ENCODE measurements at places on chromosomes 1 and 21. TPM values are rescaled to one million over a fixed set of nuclear protein-coding genes. Genes with fewer than 3 reads are reported as not detected.

GRCh38 chr1:115989699-115990098 is 13.4 kb downstream of the SLC22A15 start:
- no peak for DNase-seq

The OR10J1 gene
- polyA plus RNA-seq: not detected

DNA sequence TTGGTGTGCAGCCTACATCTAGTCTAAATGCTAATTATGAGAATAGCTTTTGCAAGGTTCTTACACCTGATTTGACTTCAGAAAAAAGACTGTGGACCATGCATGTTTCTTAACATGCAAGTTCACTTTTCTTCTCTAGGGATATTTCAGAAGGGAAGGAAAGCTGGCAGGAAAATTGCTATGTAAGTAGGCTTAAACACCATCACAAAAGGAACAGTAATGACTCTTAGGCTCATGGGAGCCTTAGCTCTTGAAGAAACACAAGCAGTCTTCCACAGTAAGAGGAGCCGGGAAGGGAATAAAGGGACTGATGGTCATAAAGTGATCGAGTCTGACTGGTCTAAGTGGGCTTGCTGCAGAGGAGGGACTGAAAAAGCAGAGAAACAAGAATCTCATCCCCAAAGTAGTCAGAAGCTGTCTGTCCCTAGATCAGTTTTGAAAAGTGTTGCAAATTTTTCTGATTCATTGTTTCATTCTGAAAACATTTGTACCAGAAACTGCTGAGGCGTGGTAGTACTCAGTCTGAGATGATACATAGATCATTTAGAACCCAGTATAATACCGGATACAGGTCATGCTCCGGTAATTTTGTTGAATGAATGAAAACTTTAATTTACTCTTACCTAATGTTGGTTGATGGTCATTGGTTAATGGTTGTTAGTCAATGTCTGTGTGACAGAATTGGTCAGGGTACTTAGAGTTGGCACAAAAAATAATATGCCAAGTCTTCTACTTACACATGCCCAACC is 40.9 kb downstream of the SMYD2 start:
- DNase-seq: no peak

GRCh38 chr1:42847721-42848460 is 1.5 kb downstream of the ZNF691 start:
- DNase-seq: no peak

GRCh38 chr1:159707472-159708260 is 6.7 kb downstream of the CRP start:
- no peak for DNase-seq

DNA sequence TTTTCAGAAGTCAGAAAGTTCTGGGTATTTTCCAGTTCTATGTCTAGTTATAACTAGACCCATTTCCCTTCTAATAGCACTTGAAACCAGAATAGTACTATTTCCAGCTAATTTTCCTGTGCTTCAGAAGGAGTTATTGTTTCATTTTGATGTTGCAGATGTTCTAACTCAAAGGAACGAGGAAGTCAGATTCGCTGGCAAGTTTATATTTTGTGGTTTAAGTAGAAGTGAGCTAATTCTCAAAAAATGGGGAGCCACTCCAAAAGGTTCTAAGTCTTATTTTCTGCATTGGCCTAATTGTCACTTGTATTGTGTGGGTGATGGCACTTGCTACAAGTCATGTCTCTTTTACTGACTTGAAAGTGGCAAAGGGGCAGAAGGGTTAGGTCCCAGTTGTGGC is 18.1 kb downstream of the CCDC185 start:
- DNase-seq: peak; percentile 88

The TNFAIP8L2 gene
- not detected for polyA plus RNA-seq

The C8A gene
- polyA plus RNA-seq: not detected

DNA sequence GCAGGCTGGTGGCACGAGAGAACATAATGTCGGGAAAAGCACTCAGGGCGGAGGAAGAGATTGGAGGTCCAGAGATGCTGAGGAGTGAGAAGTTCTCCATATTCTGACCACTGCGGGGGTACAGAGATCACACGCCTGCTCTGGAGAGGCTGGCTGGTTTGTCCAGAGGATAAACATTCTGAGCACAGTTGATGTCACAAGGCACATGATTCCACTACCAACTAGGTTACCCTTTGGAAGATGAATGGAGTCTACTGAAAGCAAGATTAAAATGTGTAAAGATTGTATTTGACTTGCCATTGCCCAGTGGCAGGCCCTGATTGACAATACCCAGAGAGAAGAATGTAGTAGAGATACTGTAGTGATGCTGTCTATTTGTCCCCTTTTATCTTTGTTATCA is at the start of gene SPATA46:
SPATA46 (minus strand) TSS at position 164 of the 400 bp plus-strand sequence; CDS start at position 100, 64 bp downstream.
- DNase-seq: no peak

The FAM110D gene
- not detected for polyA plus RNA-seq

GRCh38 chr1:184800876-184801275 is 46.2 kb upstream of the EDEM3 start:
- DNase-seq: no peak

The CRYAA gene
- polyA plus RNA-seq: not detected

DNA sequence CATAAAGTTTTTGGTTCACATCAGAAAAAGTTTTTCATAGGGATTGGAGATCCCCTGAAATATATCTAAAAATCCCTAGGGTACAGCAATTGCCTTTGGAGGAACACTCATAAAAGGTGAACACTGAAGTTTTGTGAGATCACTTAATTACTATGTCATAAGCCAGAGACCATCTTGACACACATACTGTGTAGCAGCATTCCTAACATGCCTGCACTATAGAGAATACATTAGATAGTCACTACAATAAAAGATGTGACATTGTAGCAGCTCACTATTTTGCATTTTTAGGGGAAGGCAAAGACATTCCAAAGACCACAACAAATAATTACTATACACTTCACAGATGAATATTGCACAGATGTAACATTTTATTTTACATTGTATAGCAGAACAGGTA is 779.9 kb downstream of the KCNT2 start:
- DNase-seq: no peak

The FCGR3B gene
- not detected for polyA plus RNA-seq

GRCh38 chr1:178119628-178120027 is 25.7 kb downstream of the RASAL2 start:
- DNase-seq: no peak

DNA sequence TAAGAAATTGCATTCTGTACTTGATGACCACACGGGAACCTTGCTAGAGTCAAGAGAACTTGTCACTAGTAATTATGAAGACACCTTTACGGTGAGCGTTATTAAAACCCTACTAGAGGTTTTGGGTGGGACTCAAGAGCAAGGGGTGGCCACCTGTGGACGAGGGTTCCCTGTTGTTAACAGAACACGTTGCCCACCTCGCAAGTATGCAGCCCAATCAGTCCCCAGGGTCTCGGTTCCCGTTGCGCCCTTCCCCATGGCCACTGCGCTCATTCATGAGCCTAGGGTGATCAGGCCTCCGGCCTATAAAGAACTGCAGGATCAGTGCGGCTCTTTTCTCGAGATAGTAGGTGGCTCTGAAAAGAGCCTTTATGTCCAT is 30.2 kb upstream of the RNF187 start:
- DNase-seq: peak; percentile 18

The DMBX1 gene
- not detected for polyA plus RNA-seq

DNA sequence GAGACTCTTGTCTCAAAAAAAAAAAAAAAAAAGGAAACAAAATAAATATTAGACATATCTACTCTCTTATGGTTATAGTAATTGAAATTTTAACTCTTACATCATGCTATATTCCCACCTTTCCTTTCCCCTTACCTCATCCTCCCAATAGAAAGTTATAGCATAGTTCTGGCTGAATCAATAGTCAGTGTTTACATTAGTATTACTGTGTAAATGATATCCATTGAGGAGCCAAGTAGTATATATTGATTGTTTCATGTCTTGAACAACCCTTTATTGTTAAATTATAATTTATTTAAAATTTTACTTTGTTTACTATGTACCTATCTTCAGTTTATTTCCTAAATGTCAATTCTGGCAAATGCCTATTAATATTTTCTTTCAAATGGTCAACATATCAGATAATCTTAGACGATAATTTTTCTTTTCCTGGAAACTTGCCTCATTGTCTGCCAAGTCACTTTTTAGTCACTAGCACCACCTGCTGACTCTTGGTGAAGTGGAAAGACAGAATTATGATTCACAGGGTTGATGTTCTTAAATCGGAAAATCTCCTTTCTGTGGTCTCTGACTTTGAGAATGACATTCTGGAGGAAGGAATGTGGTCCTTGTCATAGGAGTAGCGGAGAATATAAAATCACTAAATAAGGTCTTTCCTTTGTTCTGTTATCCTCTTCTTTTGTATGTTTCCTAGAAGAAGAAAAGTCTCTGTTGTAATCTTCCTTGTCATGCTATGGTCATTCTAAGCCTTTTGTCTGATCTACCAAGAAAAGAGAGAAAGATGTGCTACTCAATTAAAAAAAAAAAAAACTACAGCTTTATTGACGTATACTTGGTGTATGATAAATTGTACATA is 8.6 kb downstream of the HJV start:
- peak; percentile 93 for DNase-seq

DNA sequence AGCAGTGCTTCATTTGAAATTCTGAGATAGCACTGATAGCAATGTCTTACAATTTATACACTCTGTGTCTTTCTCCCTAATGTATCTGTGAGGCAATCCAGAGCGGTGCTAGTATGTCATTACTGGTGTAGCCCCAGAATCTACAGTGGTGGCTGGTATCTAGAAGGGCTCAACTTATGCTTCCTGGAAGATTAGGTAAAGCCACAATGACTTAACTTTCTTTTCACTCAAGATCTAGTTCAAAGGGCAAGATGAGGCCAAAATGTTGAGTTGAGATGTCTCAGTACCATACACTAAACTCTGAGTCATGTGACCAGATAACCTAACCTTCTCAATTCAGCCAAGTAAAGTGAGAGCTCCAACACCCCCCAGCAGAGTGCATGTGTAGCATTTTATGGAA is 77.5 kb downstream of the PAPPA2 start:
- no peak for DNase-seq

DNA sequence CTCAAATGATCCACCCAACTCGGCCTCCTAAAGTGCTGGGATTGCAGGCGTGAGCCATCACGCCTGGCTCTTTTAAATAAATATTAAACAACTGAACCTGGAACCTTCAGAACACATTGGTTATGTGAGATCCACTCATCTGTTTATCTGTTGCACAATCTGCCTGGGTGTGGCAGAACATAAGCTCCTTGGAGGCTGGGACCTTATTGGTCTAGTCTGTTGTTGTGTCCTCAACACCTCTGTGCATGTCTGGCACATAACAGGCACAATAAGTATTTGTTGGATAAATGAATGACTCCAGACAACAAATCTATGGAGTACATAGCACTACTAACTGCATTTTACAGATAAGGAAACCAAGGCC is 4.1 kb upstream of the NBL1 start:
- DNase-seq: peak; percentile 67

The ATP1A4 gene
- polyA plus RNA-seq: not detected

The HES3 gene
- polyA plus RNA-seq: not detected

- peak; percentile 4 for DNase-seq
Measured at GRCh38 chr1:79074975-79075374, 68.4 kb upstream of the ADGRL4 start.

DNA sequence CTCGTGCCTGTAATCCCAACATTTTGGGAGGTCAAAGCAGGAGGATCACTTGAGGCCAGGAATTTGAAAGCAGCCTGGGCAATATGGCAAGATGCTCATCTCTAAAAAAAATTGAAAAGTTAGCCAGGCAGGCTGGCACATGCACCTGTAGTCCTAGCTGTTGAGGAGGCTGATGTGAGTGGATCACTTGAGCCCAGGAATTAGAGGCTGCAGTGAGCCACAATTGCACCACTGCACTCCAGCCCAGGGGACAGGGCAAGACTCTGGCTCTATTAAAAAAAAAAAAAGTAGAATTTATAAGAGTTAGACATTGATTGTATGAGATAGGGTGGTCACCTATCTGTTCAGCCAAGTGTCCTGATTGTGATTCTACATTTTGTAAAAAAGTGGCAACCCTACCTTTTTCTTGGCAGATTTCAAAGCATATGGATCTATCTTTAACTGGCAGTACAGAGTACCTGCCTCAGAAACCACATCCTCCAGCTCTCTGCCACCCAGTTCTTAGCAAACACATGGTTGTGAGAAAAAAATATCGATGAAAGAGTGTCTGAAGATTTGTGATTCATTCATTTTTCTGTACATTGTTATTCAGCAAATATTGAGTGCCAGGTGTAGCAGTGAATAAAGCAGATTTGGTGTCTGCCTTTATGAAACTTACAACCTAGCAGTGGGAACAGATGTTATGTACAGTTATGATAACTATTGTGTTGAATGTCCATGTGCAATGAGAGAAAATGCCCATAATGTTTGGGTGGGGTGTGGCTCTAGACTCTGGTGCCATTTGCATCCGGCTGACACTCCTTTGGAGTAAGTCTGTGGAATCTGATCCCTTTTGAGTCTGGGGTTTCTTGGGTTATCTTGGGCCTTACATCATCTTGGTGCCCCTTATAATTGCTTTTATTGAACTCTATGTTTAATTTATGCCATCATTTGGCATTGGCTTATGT is 82.5 kb downstream of the ST3GAL3 start:
- no peak for DNase-seq

DNA sequence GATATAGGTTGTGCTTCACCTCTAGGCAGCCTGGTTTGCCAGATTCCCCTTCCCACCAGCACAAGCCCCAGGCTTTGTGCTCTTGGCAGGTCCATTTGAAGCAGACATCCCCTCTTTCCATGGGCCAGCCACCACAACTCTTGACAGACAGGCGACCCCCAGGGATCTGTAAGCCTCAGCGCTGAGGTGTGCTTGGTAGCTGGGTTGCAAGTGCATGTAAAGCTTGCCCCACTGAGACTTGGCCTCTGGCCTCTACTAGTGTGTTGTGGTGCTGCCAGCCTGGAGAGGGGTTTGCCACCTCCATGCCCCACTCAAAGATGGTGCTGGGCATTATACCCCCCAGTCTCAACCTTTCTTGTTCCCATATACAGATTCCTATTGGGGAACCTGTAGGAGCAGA is 103.9 kb downstream of the HMCN1 start:
- no peak for DNase-seq

- no peak for DNase-seq
Measured at GRCh38 chr1:59198564-59198963, 98.3 kb upstream of the FGGY start.

DNA sequence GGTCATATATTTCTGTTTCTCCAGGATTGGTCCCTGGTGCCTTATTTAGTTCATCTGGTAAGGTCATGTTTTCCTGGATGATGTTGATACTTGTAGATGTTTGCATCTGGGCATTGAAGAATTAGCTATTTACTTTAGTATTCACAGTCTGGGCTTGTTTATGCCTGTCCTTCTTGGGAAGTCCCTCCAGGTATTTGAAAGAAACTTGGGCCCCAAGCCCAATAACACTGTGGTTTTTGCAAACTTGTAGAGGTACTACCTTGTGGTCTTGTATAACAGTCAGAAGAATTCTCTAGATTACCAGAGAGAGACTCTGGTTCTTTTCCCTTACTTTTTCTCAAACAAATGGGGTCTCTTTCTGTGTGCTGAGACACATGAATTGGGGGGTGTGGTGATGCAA is 251.4 kb upstream of the B3GALT2 start:
- no peak for DNase-seq

The KAZN gene
- polyA plus RNA-seq: 7.2 TPM

Measured in GM23248 (cell line).